T-helper 1 cell (primary cell): ENCODE measurements at places on chromosomes 3 and 15.

GRCh38 chr3:45109771-45110508 is 36.2 kb downstream of the CDCP1 start:
- peak; percentile 76 for DNase-seq

- no peak for DNase-seq
Measured at GRCh38 chr3:158925021-158925420, 123.2 kb downstream of the MFSD1 start.

GRCh38 chr15:70710714-70711113 is 52.6 kb downstream of the UACA start:
- no peak for DNase-seq

GRCh38 chr15:90400759-90401314 is 12.8 kb downstream of the IQGAP1 start:
- peak; percentile 58 for DNase-seq

- peak; percentile 39 for DNase-seq
Measured at GRCh38 chr3:8324747-8325146, 176.9 kb upstream of the LMCD1 start.

DNA sequence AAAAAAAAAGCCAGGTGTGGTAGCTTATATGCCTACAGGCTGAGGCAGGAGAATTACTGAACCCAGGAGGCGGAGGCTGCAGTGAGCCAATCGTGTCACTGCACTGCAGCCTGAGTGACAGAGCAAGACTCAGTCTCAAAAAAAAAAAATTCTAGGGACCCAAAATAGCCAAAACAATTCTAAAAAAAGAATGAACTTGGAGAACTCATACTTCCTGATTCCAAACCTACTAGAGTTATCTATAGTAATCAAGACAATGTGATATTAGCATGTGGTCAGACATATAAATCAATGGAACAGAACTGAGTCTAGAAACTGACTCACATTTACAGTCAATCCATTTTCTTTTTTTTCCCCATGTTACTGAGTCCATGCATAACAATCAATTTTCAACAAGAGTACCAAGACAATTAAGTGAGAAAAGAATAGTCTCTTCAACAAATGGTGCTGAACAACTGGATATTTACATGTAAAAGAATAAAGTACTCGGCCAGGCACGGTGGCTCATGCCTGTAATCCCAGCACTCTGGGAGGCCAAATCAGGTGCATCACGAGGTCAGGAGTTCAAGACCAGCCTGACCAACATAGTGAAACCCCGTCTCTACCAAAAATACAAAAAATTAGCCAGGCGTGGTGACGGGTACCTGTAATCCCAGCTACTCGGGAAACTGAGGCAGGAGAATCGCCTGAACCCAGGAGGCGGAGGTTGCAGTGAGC is 11.9 kb downstream of the PRKAR2A start:
- no peak for DNase-seq

DNA sequence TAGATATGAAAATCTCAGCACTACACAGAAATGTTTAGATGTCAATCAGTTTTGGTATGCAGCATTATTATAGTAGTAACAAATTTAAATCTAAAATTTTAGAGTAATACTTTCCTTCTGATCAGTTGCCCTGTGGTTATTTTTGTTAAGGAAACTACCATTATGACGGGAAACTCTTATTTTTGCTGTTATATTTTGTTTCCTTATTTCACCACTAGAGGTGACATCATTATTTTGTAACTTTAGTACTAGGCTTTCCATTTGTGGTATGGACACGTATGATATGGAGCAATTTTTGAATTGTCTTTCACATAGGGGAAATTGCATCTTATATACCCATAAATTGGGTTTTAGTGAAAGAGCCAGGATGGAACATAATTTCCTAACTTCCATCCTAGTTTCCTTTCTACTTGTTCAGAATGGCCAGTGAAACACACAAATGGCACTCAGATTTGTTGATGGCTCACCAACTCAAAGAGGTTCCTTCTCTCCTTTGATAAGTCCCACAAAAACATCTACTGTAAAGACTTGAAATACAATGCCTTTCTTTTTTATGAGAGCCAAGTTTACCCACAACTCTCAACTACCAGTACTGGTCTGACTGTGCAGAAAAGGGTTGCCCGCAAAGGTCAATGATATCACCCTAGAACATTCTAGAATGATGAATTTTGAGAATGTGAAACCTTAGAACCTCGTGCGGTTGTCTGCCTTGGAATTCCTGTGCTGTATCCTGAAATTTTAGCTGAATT is 19.4 kb upstream of the PPP4R2 start:
- DNase-seq = no peak

GRCh38 chr3:49812916-49813496 is 747 bp downstream of the UBA7 start:
- DNase-seq = no peak

- no peak for DNase-seq
Measured at GRCh38 chr15:81941479-81941878, 104.3 kb downstream of the MEX3B start.
